ENCODE measurements at places on chromosomes 7 and 10. TPM values are rescaled to one million over a fixed set of nuclear protein-coding genes. Genes with fewer than 3 reads are reported as not detected.

DNA sequence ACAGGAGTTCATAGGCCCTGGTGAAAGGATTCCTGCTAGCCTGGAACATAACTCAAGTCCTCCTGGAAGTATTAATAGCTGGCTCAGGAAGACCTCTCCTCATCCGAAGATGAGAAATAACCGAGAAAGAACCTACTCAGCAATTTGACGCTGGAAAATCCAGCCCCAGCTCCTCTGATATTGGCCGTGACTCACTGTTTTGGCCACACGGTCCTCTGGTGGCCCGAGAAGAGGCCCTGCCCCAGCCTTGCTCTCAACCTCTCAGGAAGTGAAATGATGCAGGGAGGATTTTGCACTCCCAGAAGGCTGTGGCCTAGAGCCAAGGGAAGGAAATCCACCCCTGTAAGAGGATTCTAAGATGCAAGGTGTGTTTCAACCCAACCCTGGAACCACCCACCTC lies 121.6 kb downstream of the MTPAP start:
- DNase-seq, result no peak

DNA sequence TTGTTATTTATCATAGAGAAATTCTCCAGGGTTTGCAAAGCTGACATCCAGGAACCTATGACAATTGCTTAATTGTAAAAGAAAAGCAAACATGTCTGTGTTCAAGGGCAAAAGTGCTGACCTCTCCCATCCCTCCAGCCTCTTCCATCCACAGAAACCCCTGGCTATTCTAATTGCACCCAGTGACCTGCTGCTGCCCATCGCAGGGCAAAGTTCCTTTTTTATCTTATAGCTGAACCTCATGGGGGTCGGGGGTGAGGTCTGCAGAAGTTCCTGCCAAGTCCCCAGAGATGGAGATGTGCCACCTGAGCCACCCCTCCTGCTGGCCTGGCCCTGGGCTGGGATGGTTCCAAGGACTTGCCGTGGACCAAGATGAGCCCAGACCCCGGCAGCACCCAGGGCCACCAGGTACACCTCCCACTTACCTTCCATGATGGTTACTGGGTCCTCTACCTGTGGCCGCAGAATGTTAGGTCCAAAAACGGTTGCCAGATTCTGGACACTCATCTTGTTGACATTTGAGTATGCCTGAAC lies 146.5 kb downstream of the MAPK8 start:
- no peak for DNase-seq

DNA sequence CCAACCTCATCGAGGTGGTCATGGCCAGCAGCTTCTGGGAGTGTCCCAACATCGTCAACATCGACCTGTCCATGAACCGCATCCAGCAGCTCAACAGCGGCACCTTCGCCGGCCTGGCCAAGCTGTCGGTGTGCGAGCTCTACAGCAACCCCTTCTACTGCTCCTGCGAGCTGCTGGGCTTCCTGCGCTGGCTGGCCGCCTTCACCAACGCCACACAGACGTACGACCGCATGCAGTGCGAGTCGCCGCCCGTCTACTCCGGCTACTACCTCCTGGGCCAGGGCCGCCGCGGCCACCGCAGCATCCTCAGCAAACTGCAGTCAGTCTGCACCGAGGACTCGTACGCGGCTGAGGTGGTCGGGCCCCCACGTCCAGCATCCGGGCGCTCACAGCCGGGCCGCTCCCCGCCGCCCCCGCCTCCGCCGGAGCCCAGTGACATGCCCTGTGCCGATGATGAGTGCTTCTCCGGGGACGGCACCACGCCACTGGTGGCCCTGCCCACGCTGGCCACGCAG lies 75.0 kb downstream of the ELFN1 start:
- DNase-seq, result no peak

- DNase-seq, result no peak
Observed at GRCh38 chr10:485776-486175, 203.7 kb downstream of the DIP2C start.

DNA sequence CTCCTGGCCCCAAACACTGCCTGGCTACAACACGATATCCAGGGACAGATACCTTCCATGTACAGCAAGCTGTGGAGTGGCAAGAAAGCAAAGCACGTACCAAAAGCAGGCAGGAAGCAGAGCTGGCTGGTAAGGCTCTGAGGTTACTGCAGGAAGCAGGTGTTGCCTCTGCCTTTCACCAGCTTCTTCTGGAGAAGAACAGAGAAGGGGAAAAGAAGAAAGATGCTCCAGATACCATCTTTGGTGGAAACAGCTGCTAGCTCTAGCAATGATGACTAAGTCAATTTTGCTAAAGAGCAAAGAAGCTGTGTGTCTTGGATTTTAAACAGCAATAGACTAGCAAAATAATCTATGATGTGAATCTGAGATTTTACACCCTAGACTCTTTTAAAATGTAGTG lies 34.9 kb upstream of the PRSS1 start:
- DNase-seq, result peak; percentile 52

Gene GPNMB
- total RNA-seq, result 0.38 TPM

Gene GET4
- total RNA-seq, result 38.2 TPM
